ENCODE measurements at places on chromosomes 6 and 20.

DNA sequence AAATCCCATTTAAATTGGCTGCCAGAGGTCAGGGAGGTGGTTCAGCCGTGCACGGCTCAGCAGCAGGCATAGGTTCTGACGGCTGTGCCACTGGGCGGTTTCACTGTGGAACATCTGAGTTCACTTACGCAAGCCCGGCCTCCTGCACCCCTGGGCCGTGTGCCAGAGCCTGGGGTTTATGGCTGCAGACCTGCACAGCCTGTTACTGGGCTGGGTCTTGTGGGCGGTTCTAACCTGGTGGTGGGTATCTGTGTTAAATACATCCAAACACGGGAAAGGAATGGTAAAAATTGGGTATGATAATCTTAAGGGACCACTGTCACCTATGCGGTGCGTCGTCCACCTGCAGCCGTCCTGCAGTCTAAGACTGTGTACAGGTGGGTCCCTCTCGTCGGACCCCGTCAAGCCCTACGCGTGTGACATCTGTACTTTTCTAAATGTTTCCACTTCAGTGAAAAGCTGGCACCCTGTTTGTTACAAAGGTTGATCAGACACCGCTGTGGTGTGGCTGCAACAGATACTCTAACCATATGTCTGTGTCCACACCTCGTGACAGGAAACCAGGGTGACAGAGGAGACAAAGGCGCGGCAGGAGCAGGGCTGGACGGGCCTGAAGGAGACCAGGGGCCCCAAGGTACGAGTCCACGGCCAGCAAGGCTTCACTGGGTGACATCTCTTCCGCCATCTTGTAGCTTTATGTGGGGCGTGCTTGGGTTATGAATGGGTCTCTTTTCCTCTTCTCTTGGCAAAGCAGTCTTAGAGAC lies 21.5 kb downstream of the COL9A3 start:
- peak; percentile 96 for DNase-seq

GRCh38 chr6:120876424-120876823 lies 457.9 kb downstream of the TBC1D32 start:
- DNase-seq: no peak

- no peak for DNase-seq
Observed at GRCh38 chr6:12716298-12716916, at the start of gene PHACTR1. Gene PHACTR1 (plus strand): TSS chr6:12716767.

DNA sequence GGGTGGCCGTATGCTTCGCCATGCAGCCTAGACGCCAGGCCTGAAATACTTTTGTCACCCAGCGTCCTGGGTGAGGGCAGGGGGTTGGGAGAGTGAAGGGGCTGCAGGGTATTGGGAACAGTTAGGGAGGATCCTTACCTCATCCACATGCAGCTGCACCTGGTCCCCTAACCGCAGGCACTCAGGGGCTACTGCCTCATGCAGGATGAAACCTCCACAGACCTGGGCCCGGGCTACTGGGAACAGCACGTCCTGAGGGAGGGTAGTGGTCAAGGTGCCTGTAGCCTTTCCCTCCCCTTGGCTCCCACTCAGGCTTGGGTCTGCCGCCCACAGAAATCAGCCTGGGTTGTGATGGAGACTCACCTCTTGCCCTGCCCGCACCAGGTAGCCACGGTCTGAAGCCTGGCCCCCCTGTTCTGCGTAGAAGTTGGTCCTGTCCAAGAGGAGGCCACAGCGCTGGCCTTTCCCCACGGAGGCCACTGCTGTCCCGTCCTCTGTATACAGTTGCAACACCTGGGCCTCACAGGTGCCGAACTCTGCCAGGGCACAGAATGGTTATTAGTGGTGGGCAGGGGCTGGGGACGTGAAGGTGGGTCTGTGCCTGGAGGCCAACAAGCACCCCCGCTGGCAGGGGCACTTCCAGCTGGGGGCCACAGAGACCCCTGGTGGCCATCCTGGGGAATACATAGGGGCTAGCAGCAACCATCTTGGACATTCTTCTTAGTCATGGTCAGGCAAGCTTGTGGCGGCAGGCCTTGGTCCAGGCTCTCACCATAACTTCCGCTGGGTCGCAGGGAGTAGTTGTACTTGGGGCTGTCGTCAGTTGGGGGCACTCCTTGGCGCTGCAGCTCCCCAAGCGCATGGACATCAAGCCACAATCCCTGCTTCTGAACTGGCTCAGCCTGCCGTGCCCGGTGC lies 8.6 kb downstream of the AARS2 start:
- no peak for DNase-seq

DNA sequence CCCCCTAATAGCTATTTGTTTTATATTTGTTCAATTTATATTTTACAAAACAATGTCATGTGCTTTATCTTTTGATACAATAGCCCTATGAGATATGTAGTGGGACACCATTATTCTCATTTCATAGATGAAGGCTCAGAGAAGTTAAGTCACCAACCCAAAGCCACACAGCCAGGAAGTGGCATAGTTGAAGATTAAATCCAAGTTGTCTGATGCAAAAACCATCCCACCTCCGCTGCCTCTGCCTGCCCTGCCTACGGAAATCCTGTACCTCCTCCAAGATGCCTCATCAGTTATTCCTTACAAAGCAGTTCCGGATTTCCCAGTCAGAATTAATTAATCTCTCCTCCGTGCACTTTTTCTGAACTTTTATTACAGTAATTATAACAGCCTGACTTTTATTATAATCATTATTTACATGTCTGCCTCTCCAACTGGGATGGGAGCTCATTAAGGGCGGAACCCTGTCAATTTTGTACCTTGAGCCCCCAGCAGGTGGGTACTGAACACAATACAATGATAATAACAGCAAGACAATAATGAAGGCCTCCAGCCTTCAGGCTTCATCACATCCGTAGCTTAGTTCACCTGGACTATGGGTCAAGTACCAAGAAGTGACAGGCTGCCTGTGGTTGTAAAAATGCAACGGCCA lies 54.7 kb downstream of the LRFN2 start:
- no peak for DNase-seq

GRCh38 chr6:34055223-34055933 lies 90.5 kb downstream of the GRM4 start:
- peak; percentile 54 for DNase-seq

GRCh38 chr20:33209789-33210188 lies 7.4 kb upstream of the BPIFA3 start:
- DNase-seq: peak; percentile 72

DNA sequence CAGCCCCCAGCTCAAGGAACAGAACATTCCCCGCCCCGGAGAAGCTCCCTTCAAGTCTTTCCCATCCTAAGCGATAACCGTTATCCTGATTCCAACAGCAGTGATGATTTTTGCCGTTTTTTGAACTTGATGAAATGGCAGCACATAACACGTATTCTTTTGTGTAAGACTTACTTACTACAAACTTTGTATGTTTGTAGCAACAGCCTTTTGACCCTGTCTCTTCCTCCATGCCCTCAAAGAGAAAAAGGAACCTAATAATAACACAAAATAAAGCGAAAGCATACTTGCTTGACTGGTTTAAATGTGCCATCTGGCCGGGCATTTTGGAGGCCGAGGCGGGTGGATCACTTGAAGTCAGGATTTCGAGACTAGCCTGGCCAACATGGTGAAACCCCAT lies 26.4 kb upstream of the SLC9A8 start:
- DNase-seq: no peak

DNA sequence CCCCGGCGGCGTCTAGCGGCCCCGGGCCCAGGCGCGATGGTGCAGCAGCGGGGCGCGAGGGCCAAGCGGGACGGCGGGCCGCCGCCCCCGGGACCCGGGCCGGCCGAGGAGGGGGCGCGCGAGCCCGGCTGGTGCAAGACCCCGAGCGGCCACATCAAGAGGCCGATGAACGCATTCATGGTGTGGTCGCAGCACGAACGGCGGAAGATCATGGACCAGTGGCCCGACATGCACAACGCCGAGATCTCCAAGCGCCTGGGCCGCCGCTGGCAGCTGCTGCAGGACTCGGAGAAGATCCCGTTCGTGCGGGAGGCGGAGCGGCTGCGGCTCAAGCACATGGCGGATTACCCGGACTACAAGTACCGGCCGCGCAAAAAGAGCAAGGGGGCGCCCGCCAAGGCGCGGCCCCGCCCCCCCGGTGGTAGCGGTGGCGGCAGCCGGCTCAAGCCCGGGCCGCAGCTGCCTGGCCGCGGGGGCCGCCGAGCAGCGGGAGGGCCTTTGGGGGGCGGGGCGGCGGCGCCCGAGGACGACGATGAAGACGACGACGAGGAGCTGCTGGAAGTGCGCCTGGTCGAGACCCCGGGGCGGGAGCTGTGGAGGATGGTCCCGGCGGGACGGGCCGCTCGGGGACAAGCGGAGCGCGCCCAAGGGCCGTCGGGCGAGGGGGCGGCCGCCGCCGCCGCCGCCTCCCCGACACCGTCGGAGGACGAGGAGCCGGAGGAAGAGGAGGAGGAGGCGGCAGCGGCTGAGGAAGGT lies 715 bp downstream of the SOX12 start:
- DNase-seq: peak; percentile 61

- DNase-seq: no peak
Observed at GRCh38 chr6:13496513-13497190, 9.3 kb upstream of the GFOD1 start.

DNA sequence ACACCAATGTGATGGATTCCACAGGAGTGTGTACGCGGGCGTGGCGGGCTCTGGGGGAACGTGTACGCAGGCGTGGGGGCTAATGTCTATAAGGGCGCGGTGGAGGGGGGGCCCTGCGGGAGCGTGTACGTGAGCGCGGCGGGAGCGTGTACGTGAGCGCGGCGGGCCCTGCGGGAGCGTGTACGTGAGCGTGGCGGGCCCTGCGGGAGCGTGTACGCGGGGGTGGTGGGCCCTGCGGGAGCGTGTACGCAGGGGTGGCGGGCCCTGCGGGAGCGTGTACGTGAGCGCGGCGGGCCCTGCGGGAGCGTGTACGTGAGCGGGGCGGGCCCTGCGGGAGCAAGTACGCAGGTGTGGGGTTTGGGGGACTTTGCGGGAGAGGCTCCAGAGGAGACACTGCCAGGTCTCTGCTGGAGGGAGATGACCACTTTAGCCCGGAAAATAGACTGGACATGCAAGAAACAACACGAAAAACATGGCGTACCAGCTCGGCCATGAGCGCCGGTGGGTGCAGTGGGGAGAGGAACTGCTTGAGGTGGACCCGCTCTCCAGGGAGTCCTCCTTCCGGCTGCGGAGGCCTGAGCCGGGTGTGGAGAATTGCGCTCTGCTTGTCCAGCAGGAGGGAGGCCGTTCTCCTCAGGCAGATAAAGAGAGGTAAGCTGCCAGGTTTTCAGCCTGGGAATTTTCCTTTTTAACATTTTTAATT lies 27.8 kb upstream of the SMOC2 start:
- no peak for DNase-seq

DNA sequence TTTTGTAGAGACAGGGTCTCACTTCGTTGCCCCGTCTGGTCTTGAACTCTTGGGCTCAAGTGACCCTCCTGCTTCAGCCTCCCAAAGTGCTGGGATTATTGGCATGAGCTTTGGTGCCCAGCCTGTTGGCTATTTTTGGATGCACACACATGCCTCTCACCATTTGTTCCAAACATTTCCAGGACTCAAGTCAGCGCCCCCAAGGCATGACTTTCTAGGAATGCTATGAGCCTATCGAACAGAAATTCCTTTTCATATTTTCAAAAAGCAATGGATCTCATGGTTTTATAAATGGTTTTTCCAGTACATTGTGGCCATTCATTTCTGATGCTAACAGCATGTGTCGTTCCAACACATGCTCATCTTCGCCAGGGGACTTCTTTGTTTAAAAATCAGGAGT lies 119.3 kb upstream of the NAA20 start:
- no peak for DNase-seq

DNA sequence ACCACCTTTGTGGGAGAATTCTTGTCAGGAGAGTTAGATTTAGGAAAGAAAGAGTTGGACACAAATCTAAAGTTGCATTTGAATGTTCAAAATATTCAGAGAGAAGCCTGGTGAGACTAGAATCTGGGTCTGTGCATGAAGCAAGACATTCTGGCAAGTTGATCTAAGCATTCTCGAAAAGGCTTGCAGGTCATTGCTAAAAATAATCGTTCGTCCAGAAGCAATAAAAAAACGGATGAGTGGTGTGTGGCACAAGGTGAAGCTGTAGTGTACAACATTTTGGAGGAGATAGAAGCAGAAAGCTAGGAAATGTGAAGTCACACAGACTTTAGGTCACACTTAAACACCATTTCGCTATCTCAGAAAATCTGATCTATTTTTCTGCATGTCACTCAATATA lies 114.9 kb upstream of the IFNGR1 start:
- DNase-seq: no peak

DNA sequence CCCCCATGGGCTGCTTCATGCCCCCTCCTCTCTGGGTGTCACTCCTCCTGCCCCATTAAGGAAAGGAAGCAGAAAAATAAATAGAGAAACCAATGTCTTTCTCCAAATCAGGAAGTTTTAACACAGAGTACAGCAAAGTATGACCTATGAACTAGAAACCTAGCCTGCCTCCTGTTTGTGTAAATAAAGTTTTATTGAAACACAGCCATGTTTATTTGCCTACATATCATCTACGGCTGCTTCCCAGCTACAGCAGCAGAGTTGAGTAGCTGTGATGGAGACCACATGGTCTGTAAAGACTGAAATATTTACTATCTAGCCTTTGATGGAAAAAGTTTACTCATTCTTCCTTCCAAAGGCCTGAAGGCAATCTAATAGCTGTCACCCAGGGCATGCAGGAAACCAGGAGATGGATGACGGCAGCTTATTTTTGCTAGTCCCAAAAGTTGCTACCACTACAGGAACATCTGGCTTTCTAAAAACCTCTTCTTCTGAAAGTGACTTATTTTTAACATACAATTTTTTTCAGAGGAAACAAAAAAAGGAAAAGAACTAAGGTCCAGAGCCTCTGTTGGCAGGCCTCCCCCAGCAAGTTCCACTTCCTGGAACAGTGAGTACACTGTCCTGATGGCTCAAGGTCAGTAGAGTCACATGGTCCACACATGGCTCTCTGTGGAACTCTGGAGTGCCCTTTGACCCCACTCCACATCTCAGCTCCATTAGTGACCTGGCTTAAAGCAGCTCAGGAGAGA lies 287.8 kb downstream of the PTPRT start:
- peak; percentile 18 for DNase-seq

DNA sequence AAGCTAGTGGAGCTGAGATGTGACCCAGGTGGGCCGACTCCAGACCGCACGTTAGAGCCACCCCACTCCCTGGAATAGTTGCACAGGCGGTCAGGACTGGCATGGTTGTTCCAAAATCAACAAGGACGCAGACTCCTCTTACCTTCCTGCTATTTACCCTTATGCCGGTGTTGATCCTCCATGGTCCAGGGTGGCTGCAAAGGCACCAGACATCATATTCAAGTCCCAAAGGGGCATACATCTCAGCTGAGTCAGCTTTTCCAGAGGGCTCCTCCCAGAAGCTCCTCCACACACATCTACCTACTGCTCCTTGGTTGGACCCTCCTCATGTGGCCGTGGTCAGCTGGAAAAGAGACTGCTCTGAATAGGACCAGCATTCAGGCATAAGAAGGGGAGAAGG lies 112.2 kb downstream of the SYCP2 start:
- peak; percentile 9 for DNase-seq

- no peak for DNase-seq
Observed at GRCh38 chr20:63968928-63969760, 586 bp downstream of the ZNF512B start.

DNA sequence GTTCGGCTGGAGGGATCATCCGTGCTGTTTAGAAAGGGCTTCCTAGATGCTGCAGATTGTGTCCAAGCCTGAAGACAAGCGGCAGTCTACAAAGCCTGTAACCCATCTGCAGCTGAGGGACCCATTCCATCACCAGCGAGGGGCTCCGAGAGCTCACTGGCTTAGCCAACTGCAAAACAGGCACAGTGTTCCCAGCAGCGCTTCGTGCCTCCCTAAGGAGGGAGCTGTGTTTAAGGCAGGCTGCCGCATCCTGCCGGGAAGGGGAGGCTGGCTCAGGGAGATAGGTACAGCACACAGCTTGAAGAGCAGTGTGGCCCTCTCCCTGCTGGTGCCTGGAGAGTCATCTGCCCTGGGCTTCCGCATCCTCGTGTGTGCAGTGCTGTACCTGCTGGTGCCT lies 32.4 kb downstream of the DUSP22 start:
- no peak for DNase-seq

All from colonic mucosa (tissue), 4 donors.